ENCODE measurements at places on chromosomes 7 and 10.

DNA sequence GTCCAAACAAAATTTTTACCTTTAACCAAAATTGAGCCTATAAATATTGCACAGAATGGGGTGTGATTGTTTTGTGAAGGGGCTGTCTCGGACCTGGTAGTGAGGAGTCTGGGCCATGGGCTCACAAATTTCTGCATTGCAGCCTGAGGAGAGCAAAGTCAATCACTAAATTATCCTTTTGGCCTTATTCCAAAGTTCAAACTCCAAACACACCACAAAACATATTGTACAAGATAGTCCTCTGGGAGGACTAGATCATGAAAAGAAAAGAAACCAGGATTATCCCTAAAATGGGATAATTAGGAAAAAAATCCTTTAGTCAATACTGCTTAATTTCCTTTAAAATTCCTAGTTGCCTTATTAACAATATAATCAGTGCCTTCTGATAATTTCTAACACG is 115.5 kb downstream of the BUB3 start:
- no peak for DNase-seq

- no peak for DNase-seq
These were observed 16.2 kb upstream of the ZNF488 start for GRCh38 chr10:47400251-47400650.

DNA sequence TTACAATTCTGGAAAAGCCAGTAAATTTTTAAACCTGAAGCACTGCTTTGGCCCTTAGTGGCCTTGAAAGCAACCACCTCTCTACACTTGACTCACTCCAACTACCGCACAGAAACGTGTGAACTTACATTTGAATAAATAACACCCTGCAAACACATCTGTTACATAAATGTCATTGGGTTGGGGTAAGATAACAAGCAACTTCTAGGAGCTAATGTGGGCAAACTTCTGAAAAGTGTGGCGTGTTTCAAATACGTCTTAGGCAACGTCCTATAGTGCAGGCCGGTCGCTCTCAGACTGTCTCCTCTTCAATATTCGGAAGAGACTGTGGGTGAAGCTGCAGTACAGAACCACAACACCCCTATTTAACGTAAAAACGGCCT is 474 bp downstream of the ORC5 start:
- no peak for DNase-seq

- DNase-seq, result no peak
These were observed 531.1 kb downstream of the SDK1 start for GRCh38 chr7:3832199-3832598.

DNA sequence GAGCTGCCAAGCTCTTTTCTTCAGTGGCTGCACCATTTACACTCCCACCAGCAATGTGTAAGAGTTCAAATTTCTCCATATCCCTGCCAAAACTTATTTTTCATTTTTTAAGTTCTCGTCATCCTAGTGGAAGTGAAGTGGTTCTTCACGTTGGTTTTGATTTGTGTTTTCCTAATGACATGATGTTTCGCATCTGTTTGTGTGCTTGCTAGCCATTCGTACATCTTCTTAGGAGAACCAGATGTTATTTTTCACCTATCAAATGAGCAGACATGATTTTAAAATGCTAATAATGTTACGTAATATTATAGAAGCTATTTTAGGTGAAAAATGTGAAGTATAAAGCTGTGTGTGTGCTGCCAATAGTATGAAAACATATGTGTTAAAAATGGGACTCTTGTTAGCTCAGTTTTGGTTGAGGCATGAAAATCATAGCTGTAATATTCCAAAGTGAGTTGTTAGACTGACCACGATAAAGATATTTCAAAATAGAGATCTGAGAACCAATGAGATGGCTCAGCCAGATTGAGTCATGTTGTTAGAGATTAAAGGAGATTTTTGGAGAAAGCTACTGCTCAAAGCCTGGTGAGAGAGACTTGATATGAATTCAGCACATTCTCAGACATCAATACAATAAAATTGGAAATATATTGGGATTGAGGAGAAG is 25.9 kb upstream of the GALNT11 start:
- no peak for DNase-seq

DNA sequence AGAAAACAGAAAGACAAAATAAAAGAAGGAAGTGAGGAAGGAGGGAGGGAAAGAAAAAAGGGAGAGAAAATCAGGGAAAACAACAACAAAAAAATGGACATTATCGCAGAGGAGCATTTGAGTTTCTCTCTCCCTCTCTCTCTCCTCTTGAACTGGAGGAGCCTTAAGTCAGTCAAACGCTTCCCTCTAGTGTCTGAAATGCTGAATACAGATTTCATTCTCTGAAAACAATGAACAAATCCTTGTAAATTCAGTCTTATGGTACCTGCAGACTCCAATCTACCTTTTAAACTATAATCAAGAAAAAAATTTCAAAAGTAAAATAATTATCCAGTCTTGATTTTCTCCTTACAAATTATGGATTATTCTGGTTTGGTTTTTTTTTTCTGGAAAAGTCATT is 89.2 kb upstream of the PFKP start:
- DNase-seq, result no peak

DNA sequence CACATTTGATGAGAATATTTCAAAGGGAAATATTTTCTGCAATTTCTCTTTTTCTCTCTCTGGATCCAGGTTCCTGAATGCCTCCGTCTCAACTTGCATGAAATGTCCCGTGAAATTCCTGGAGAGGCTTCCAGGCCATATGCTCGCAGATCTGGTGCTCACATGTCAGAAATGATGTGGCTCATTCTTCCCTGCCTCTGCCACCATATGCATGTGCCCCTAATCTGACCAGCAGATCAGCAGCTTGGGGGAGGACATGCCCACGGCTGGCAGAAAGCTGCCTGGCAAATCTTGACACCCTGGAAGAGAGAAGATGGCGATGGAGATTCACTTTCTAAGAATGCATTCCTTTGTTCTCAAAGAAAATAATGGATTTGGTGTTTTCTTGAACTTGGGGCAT is 490.7 kb downstream of the RPS24 start:
- DNase-seq, result no peak

DNA sequence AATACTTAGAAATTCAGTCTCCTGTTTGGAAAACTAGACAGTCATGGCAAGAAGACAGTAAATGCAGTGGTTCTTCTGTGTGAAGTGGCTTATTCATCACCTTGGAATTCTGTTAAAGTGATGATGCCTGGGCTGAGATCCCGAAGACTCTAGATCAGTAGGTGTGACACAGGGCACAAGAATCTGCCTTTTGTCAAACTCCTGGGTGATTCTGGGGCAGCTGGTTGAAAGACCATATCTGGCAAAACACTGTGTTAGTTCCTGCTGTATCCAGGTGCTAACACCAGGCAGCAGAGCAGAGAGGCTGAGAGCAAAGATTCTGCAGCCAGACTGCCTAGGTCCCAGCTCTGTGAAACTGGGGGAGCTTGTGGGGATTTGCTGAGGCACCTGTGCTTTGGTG is 26.5 kb downstream of the MRC1 start:
- DNase-seq, result no peak

- no peak for DNase-seq
These were observed 323.6 kb downstream of the PCLO start for GRCh38 chr7:82839063-82839462.

DNA sequence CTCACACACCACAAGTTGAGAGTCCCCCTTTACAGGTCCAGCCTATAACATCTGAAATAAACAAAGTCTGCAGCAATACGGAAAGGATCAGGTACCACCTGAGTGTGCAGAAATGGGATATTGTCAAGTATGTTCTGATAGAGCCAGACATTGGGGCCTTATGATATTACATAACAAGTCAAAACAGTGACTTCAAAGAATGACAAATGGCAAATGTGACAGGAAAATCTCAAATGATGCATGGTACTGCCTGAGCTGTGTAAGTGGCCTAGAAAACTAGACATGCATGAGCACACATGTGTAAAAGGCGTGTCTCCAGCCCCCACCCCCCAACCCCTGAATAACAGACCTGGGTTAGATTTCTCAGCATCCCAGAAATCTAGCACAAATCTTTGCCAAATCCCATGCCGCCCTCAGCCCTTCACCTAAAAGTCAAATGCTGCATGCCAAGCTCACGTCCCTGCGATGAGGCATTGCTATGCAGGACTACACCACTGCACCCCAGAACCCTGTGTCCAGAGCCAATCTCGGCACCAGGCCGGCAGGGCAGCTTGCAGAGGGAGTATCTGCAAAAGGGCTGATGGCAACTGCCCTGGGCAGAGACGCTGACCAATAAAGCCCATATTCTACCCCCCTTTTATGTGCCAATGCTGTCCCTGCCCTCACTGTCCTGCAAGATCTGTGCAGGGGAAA is 58.8 kb downstream of the PRKAG2 start:
- no peak for DNase-seq

DNA sequence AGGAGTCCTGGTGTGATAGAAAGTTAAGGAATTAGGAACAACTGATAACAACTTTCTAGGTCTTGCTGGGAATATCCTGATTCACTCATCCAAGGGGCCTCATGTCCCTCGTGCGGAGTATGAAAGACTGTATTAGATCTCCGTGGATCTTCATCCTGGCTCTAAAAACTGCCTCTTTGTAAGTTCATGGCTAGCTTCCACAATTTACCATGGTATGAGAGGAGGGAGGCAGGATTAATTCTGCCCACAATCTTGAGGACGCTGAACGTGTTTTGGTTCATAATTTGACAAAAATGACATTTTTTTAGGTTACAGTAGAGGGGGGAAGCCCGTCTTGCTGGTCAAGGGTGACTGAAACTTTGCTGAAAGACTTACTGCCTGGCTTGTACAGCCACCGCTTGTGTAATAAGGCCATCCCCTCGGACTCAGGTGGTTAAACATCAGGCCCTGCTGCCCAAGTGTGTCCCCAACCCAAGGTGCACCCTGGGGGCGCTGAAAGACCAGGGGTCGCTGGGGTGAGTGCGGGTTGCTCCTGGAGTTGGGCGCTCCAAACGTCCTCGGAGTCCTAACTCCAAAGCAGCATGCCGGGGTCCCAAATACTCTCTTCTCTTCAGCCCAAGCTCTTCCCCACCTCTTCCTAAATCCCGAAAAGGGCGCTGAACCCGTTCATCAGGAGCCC is 733 bp downstream of the HIBADH start:
- no peak for DNase-seq

GRCh38 chr10:5581670-5582566 is 57.2 kb downstream of the CALML3 start:
- no peak for DNase-seq

DNA sequence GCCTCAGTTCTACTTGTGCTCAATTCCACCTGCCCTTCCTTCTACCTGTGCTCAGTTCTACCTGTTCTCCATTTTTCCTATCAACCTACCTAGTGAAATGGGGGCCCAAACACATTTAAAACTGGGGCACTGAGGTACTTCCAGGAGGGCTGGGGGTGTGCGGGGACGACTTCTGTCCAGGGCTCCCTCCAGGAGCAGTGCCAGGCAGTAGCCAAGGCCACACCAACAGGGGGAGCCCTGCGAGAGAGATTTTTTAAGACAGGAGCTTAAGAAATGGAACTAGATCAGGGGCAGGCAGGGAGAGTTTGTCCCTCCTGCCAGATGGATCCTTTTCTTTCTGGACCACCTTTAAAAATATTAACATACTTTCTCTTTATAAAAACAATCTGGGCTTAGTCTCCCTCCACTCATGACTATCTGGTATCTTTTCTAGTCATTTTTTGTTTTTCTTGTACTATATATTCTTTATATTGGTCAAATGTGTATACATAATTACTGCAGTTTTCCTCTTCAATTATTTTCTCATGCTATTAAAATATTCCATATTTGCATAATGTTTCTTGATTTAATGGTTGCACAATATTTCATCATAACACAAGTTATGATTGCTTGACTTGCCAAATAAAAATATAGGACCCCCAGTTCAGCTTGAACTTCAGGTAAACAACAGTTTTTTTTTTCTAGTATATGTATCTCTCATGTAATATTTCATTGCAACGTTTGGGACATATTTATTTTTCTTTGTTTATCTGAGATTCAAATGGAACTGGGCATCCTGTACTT is 47.3 kb upstream of the INSYN2A start:
- no peak for DNase-seq

DNA sequence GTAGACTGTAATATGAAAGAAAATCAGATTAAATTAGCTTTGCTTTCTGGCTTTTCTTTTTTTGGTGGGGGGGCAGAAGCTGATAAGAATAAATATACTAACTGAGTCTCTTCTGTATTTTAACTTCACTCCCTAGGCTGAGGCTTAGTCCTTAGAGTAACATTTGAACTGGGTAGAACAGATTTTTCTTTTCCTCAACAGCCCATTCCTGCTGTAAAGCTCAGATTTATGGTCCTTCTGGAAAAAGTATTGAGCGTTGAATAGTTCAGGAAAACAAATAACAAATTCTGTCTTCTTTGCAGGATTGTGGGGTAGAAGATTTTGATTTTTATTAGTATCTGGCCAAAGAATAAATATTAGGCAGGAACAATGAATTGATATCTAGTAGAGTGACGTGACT is 17.9 kb downstream of the SGPL1 start:
- no peak for DNase-seq

- DNase-seq, result no peak
These were observed 65.3 kb downstream of the CUZD1 start for GRCh38 chr10:122780391-122780790.

- no peak for DNase-seq
These were observed 271.6 kb downstream of the RPS24 start for GRCh38 chr10:78305311-78305710.

DNA sequence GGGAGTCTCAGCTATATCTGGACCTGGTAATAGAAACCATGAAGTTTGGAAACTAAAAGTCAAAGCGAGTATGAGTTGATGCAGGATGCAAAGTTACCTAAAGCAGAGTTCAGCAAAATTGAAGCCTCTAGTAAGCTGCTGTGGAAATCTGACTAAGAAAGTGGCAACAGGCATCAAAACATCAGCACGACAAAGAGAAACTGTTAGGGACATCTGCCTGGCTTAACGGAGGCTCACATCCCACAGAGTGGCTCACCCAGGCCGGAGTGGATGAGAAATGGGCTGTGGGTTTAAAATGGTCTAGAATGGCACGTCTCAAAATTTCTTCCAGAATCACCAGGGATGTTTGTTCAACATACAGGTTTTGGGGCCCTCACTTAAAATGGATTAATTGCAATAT is 164.1 kb upstream of the NPY start:
- DNase-seq, result no peak

All from NCI-H524 treated with DMSO at 0.1 percent for 48 hours (cell line).